ENCODE measurements at places on chromosomes 5 and 9.

DNA sequence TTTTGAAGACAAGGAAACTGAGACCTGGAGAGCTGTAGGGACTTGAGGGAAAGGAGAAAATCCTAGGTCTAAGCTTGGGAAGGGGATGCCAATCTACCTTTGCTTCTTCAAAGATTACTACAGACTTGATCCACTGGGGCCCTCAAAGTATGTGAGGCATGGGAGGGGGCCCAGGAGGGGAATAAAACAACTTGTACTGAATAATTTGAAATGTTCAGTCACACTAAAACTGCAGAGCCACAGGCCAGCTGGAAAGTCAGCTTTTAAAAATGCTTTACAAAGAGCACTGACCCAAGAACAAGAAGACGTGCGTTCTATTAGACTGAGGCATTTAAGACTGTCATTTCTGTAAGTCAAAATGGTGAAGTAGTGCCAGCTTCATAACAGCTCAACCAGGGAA is 13.6 kb downstream of the IL33 start:
- DNase-seq: no peak

DNA sequence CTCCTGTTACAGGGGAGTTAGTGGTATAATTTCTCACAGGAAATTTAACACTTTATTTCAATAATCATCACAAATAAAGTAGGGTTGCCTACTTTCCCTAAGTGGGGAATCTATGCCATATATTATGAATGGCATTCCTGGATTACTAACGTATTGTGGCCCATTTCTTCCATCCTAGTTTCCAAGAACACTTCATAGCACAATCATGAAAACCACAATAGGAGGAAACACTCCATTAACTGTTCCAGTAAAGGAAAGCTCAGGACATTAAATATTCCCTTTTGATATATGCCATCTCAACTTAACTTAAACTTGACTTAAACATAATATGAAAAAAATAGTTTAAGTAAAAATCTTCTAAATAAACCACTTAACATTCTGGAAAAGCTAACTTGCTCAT is 2.1 kb downstream of the CPLANE1 start:
- DNase-seq: no peak

GRCh38 chr5:172691886-172692285 is 50.8 kb downstream of the NEURL1B start:
- DNase-seq: no peak

GRCh38 chr5:172802567-172803176 is 31.4 kb upstream of the ERGIC1 start:
- peak; percentile 99 for DNase-seq

DNA sequence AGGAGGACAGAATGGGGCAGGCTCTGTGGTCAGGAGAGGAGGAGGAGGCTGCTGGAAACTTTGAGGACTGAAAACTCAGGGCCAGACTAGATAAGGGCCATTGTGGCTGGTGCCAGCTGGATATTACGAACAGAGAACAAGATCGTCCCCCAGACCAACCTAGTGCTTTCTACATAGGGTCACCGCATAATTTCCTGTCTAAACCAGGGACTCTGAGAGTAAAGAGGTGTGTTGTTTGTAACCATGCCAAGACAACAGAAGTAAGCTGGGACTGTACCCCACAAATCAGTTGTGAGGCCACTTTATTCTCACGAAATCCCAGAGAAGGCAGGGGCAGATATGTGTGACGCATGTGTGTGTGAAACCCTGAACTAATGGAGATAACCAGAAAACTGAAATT is 20.3 kb upstream of the GFPT2 start:
- peak; percentile 22 for DNase-seq

GRCh38 chr5:163893281-163893680 is 387.9 kb downstream of the MAT2B start:
- DNase-seq: no peak

GRCh38 chr5:174532455-174533453 is 191.6 kb upstream of the MSX2 start:
- DNase-seq: peak; percentile 90

DNA sequence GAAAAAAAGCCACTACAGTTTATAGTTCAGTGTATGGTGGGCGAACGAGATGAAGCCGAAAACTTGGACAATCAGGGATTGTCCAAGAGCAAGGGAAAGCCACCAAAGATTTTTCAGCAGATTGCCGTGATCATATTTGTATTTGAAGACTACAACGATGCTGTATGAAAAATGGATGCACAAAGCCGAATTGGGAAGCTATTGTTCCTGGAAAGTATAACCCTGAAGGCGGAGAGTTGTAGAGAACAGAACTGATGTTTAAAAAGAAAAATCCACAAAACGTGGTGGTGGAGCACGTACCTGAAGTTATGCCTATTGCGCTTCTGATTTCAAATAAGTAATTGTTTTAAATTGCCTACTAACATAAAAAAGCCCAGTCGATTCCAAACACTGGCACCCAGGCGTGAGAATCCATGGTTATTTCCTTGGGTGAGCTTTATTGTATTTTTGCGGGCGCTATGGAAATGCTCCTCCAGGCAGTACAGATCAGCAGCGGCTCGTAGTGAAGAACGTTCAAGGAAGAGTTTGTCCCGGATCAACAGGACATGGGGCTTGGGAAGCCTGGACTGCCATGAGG is 772 bp upstream of the TARS1 start:
- no peak for DNase-seq

DNA sequence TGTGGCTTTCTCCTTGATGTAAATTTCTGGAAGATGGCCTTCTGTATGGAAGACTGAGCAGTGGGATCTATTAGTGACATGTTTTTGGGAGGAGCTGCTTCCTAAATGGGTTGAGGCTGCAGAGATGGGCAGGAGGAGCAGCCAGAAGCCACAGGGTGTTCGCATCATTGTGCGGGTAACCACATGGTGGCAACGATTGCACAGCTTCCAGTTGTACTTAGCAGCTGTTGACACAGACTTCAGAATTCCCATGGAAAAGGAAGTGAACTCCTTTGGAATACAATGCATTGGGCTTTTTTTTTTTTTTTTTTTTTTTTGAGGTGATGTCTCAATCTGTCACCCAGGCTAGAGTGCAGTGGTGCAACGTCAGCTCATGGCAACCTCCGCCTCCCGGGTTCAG is 297.3 kb downstream of the NR3C1 start:
- peak; percentile 9 for DNase-seq

GRCh38 chr5:164352695-164353094 is 847.3 kb downstream of the MAT2B start:
- no peak for DNase-seq

DNA sequence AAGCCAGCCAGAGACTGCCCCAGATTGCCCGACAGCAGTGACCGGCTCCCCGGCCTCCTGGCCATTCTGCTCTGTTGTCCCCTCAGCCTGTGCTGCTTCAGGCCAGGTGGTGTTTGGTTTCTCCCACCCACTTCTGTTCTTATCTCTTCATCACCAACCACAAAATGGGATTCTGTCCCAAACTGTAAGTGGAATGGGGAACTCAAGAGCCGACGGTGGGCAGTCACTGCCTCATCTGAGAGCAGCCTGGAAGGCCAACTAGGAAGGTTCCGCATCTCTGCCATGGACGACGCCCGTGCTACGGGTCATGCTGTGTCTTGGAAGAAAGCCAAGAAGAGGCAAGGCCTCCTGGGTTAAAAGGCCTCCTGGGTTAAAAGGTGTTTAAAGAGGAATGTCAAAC is 219.0 kb upstream of the PIK3R1 start:
- no peak for DNase-seq

- DNase-seq: no peak
These were observed 92.4 kb upstream of the LIFR start for GRCh38 chr5:38648703-38649291.

- DNase-seq: no peak
These were observed 685 bp downstream of the SLC24A2 start for GRCh38 chr9:19788152-19788551.

DNA sequence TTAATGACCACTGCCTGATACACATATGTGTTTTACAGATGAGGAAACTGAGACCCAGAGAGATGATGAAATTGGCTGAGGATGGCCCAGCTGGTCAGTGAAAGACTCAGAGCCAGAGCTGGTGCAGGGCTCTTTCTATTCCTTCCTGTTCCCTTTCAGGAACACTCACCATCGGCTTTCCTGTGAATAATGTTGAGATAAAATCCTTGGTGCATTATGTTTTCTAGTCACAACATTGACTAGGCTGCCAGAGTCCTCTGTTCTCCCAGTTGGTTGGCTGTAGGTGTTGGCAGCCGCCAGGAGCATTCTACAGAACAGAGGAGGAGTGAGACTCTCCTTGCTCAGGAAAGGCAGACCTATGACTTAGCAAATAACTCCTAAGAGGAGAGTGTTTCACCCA is 14.8 kb downstream of the TGFBI start:
- DNase-seq: no peak

- DNase-seq: no peak
These were observed 19.9 kb downstream of the PNPLA7 start for GRCh38 chr9:137530331-137530730.

DNA sequence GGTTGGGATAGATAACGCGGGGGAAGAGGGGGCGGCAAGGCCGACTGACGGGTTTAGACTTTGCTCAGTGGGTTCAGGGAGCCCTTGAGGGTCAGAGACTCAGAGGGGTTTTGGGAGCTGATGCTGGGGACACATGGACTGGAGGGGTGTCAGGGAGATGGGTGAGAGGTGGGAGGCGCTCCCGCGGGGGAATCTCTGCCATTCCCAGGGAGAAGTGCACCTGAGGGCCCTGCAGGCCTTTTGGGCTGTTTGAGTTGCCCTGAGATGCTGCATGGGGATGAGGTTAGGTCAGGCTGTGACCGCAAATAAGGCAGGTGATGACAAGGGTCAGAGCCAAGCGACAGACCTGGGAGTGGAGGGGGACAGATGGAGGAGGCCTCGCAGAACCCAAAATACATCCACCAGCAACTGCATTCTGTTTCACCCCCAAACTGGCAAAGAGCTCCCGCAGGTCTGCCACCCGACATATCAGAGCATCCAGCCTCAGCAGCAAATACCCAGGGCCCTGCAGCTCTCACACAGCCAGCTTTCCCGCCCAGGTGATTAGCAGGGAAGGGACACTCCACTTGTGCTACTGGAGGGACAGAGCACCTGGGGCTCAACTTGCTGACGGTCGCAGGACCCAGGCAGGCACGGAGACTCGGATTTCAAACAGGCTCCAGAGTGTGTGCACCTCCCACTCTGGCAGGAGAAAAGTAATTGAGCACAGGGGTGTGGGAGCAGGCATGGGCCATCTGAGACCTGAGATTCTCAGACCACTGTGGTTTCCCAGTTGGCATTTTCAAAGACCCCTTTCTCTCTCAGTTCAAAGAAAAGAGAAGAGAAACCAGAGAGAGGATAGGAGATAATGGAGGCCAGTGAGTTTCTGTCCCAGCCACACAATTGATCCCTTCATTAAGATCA is 26.4 kb downstream of the TMOD1 start:
- no peak for DNase-seq

- no peak for DNase-seq
These were observed 67.1 kb downstream of the EPB41L4B start for GRCh38 chr9:109253637-109254284.

DNA sequence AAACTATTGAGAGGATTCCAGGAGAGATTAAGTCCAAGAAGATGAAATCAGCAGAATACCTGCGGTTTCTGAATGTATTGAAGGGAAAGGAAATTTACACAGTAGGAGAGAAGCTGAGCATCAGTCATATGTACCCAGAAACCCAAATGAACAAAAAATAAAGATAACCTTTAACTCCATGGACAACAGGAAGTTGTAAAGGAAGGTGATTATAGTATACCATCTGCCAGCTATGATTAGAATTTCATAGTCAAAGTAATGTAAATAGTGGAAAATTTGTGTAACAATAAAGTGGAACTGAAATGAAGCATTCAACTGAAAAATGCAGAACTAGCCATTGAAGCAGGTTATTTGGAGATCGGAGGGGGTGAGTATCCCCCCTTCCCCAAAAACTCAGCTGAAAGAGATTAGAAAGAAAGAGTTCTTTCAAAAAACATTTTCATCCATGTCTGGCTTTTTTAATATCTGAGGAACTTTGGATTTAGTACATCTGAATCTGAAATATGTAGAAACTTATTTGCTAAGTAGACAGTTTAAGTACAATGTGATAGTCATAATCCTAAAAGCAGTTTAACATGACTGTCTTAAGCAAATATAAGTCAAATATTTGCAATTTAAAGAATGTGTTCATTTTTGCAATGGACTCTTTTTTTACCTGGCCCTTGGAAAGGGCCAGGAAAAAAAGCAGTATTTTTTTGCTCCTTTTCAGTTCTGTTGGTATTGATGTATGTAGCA is 58.4 kb downstream of the APC start:
- DNase-seq: peak; percentile 26

DNA sequence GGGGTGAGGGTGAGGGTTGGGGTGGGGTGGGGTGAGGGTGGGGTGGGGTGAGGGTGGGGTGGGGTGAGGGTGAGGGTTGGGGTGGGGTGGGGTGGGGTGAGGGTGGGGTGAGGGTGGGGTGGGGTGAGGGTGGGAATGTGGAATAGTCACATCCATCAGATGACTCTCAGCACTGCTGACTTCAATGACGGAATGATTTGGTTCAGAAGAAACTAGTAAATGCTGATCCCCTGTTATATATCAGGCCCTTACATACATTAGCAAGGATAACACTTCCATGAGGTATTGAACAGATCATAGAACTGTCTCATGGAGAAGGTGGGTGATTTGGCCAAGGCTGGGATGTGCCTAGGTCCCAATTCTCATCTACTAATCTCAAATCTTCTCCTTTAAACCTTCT is 24.5 kb upstream of the C5orf47 start:
- DNase-seq: no peak

DNA sequence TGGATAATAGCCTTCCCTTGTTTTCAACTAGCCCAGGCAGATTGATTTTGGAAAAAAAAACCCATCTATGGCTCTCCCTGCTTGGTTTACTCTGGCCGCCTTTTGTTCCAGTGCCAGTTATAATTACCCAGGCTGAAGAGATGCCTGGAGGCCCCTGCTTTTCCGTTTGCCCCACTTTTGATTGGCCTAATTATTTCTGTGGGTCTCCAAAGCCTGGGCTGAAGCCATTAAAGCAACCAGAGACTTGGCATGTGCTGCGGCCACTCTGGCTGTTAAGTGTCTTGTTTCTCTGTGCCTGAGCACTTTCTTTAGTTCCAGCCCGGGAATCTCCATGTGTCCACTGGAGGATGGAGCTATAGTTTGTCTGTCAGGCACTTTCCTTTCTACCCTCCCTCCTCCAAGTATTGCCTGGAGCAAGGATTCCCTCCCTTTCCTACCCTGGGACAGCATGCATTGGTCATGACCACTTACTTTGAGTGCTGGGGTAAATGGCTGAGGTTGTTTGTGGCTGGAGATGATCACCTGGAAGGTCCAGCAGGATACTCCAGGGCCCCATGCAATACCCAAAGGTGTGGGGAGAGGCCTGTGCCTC is 105.1 kb upstream of the CTSL start:
- DNase-seq: no peak

- no peak for DNase-seq
These were observed 25.7 kb downstream of the DRD1 start for GRCh38 chr5:175418251-175418650.

Measured in hematopoietic multipotent progenitor cell treated with erythropoietin and hydrocortisone succinate and interleukin-3 and kit ligand, for 8 days (in vitro differentiated cells).